ENCODE measurements at places on chromosomes 12 and 14. TPM values are rescaled to one million over a fixed set of nuclear protein-coding genes. Genes with fewer than 3 reads are reported as not detected.

The CGRRF1 gene
- 14.5 TPM for polyA plus RNA-seq

The PPP1R12A gene
- polyA plus RNA-seq = 59.8 TPM

The MGST1 gene
- 7.1 TPM for polyA plus RNA-seq

The NELL2 gene
- 0.35 TPM for polyA plus RNA-seq

The POTEG gene
- polyA plus RNA-seq = not detected

The FSCB gene
- polyA plus RNA-seq = not detected

The COL2A1 gene
- polyA plus RNA-seq = 16.9 TPM

The NRXN3 gene
- 0.58 TPM for polyA plus RNA-seq

The TMEM253 gene
- polyA plus RNA-seq = 0.62 TPM

The ZC3H10 gene
- 3.6 TPM for polyA plus RNA-seq

The DEPDC4 gene
- 1.0 TPM for polyA plus RNA-seq

The DNAI7 gene
- 0.38 TPM for polyA plus RNA-seq

The PTHLH gene
- 1.4 TPM for polyA plus RNA-seq

The ESPL1 gene
- polyA plus RNA-seq = 4.3 TPM

The CFAP54 gene
- polyA plus RNA-seq = 0.18 TPM

The FOXG1 gene
- 0.05 TPM for polyA plus RNA-seq

The TAS2R7 gene
- not detected for polyA plus RNA-seq

The TOMM20L gene
- 0.43 TPM for polyA plus RNA-seq

The ASIC1 gene
- polyA plus RNA-seq = 9.1 TPM

The BCL2L14 gene
- not detected for polyA plus RNA-seq

The LRP1-AS gene
- 0.77 TPM for polyA plus RNA-seq

The SLC4A8 gene
- 0.65 TPM for polyA plus RNA-seq

The IAPP gene
- not detected for polyA plus RNA-seq

The PTPRO gene
- polyA plus RNA-seq = 0.63 TPM

The FAM181A gene
- not detected for polyA plus RNA-seq

The MIPOL1 gene
- polyA plus RNA-seq = 4.8 TPM

The PRKAG1 gene
- 60.2 TPM for polyA plus RNA-seq

The FAM90A1 gene
- polyA plus RNA-seq = 1.8 TPM

The RFX4 gene
- 0.15 TPM for polyA plus RNA-seq

The TROAP gene
- 11.4 TPM for polyA plus RNA-seq

The PLEKHG7 gene
- 0.13 TPM for polyA plus RNA-seq

The ZDHHC22 gene
- polyA plus RNA-seq = 0.87 TPM

The TDRD9 gene
- polyA plus RNA-seq = 0.62 TPM

The CCDC175 gene
- polyA plus RNA-seq = not detected

The HOXC9 gene
- 0.52 TPM for polyA plus RNA-seq
